ENCODE measurements at places on chromosomes 4 and X.

DNA sequence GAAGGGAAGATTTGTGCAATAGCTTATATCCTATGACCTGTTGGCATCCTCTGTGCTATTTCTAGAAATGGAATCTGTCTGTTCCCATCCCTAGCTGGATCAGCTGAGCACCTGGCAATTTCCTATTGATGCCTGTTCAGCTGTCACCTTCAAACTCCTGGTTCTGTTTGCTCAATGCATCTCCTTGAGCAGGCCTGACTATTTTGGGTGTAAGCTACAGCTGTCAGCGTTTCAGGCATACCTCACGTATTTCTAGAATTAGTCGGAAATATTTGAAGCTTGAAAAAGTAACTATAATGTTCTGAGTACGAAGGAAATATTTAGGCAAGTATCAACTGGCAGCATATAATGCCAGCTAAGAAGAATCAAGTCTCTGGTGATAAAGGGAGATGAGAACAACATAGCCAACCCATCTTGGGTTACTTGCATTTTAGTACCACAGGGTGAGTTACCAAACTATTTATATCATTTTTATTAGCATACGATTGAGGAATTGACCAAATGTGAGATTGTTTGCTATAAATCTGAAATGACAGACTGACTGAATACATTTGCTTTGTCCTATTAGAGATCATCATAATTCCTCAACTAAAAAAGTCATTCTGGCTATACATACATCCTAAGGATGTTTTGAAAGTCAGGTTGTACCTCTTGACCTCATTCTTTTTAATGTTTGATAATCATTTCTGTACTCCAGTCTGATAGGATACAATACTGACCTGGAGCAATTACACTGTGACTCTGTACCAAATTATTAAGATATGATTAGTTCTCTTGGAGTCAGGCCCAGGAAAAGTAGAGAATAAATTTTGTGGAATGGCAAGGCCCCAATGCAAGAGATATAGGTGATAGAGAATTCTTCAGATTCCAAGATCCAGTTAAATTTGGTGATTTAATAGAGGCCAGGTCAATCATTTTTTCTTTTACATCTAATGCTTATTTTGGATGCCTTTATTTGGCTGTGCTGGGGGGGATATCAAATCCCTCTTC is 36.4 kb upstream of the PLAC1 start:
- DNase-seq: no peak

GRCh38 chrX:13955975-13956374 is 73.7 kb downstream of the GEMIN8 start:
- no peak for DNase-seq

DNA sequence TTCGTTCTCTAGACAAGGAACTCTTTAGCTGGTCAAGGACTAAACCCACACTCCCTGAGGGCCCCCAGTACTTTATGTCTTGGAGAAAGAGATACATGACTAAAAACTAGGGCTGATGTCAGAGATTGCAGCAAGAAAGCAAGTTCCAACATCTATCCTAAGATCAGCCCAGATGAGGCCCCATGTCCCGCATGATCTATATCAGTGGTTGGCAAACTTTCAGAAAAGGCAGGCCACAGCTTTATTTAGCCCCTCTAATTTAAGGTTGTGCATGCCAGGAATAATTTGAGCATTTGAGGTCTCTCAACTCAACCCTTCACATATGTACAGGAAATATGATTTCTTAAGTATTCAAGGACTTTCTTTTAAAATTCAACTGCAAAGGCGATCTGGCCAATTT is 44.1 kb upstream of the FRMD7 start:
- DNase-seq: no peak

GRCh38 chr4:21385706-21386105 is 562.9 kb downstream of the KCNIP4 start:
- no peak for DNase-seq

DNA sequence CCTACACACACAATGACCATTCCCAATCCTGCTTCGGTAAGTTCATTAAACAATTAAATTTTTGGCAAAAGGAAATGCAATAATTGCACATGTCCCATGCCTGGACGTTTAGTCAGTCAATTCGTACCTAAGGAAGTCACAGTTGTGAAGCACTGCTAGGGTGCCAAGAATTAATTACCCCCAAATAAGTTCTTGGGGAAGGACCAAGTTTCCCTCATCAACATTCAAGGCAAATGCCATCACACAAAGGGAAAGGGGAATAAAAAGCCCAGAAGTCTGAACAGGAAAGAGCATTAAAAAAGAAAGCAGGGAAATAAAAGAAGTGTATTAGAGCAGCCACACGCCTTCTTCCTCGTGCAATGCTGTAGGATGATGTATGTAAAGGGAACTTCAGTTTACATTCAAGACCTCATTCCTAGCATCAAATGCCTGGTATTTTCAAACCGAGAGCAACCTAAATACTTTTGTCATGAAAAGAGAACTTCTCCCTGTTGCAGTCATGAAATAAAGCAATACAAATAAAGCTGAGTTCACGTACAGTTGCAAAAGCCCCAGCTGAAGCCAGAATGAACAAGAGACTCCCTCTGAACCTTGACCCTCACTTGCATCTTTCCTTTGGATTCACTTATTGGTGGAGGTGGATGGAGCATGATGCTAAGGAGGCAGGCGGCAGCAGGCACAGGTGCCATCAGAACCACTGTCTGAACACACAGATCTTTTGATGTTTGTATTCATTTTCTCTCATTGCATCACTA is 124.0 kb upstream of the PPARGC1A start:
- no peak for DNase-seq

DNA sequence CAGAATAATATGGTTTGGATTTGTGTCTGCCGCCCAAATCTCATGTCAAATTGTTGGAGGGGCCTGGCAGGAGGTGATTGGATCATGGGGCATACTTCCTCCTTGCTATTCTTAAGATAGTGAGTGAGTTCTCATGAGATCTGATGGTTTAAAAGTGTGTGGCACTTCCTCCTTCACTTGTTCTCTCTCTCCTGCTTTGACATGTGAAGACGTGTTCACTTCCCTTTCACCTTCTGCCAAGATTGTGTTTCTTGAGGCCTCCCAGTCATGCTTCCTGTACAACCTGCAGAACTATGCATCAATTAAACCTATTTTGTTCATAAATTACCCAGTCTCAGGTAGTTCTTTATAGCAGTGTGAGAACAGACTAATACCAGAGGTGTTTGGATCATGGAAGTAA is 325.7 kb upstream of the GIMD1 start:
- DNase-seq: no peak

- no peak for DNase-seq
Observed at GRCh38 chr4:101807351-101807750, 16.8 kb downstream of the BANK1 start.

DNA sequence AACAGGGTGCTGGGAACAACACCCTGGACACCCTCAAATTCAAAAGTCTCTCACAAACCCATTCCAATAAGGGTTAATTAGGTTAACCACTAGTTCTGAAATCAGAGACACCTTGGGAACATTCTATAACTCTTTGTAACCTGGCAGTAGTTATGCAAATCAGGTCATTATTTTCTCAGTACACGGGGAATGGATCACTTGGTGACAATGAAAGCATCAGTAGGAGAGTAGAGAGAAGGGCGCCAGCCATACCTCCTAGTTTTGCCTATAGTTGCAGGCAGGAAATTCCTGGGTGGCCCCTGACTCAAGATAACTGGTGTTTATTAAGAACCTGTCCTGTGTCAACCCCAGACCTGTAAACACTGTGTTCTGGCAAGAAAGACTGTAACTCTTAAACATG is 2.5 kb downstream of the CCDC110 start:
- no peak for DNase-seq

- DNase-seq: no peak
Observed at GRCh38 chrX:125295337-125295736, 24.3 kb upstream of the TEX13C start.

DNA sequence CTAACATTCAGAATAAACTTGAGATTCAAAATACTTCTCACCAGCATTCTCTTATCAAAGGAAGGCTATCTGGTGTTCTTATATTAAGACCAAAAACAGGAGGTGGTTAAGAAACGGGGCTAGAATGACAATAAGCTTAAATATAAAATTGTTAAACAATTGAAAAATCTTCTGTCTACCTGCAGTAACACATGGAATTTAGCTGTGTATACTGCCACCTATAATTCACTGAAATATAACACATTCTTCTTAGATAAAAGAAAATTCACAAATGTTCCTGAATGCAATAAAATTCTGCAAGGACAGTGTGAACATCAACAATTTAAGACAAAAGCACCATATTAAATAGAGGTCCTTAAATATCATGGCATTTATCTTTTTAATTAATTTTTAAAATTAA is 11.5 kb upstream of the PCDH10 start:
- DNase-seq: no peak
